ENCODE measurements at places on chromosomes 3 and 15. TPM values are rescaled to one million over a fixed set of nuclear protein-coding genes. Genes with fewer than 3 reads are reported as not detected.

The NMB gene
- 9.5 TPM for total RNA-seq

The ATP13A5 gene
- not detected for total RNA-seq

The MORC1 gene
- total RNA-seq = not detected

The FRMD5 gene
- total RNA-seq = 18.3 TPM

The CFAP44 gene
- total RNA-seq = 0.74 TPM

The TEX55 gene
- total RNA-seq = not detected
